HuH-7.5 (cell line): ENCODE measurements at places on chromosomes 12 and 14.

DNA sequence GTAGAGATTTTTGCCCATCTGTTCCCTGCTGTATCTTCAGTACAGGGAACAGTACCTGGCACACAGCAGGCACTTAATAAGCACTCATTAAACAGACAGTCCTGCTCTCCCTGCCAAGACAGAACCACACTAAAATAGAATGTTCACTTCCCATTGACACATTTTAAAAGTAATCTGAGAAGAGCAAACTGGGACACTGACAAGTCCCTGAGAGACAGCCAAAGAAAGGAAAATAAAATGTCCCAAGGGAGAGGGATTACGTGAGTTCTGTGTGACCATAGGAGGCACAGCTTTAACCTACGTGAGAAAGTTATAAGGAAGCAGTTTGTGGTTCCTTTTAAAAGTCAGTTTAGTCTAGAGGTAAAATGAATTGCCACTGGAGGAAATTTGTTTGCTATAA is 43.9 kb upstream of the SYCP3 start:
- DNase-seq = no peak

DNA sequence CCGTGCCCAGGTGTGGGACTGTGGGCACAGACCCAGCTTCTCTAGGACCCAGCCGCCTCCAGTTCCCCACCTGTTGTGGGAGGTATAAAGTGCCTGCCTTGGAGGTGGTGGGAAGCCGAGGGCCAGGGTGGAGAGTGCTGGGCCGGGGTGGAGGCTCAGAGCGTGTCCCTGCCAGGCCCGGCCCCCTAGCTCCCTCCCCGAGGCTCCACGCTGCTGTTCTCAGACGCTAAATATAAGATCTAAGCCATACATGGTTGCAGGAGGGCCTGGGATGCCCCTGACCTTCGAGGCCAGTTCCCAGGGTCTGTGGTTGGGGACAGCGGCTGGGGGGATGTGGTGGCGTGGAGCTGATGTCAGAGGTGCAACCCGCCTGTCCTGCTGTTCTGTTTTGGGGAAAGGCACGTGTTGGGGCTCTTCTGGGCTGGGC is 10.8 kb downstream of the INF2 start:
- no peak for DNase-seq

DNA sequence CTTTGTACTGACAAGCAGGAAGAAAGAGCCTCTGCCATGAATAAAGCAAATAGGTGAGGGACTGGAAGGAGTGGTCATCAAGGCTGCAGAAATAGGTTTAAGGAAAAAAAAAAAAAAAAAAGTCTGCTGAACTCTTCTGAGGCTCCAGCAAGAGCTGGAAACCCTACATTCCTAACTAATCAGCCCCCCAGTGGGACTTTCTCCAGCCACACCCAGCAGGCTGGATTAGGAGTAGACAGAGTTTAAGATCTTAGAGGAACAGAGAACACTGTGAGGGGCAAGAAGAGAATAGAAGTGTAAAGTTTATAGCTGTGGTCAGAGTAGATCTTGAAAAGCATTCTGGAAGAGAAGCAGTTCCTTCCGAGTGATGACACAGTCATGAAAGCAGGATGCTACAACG is 66.4 kb downstream of the ATXN2 start:
- no peak for DNase-seq

GRCh38 chr14:54186821-54187763 is 209.7 kb upstream of the CDKN3 start:
- no peak for DNase-seq

GRCh38 chr14:93736378-93737014 is 51.8 kb downstream of the PRIMA1 start:
- peak; percentile 47 for DNase-seq

- no peak for DNase-seq
Measured at GRCh38 chr14:52769887-52770286, 21.5 kb downstream of the GNPNAT1 start.

DNA sequence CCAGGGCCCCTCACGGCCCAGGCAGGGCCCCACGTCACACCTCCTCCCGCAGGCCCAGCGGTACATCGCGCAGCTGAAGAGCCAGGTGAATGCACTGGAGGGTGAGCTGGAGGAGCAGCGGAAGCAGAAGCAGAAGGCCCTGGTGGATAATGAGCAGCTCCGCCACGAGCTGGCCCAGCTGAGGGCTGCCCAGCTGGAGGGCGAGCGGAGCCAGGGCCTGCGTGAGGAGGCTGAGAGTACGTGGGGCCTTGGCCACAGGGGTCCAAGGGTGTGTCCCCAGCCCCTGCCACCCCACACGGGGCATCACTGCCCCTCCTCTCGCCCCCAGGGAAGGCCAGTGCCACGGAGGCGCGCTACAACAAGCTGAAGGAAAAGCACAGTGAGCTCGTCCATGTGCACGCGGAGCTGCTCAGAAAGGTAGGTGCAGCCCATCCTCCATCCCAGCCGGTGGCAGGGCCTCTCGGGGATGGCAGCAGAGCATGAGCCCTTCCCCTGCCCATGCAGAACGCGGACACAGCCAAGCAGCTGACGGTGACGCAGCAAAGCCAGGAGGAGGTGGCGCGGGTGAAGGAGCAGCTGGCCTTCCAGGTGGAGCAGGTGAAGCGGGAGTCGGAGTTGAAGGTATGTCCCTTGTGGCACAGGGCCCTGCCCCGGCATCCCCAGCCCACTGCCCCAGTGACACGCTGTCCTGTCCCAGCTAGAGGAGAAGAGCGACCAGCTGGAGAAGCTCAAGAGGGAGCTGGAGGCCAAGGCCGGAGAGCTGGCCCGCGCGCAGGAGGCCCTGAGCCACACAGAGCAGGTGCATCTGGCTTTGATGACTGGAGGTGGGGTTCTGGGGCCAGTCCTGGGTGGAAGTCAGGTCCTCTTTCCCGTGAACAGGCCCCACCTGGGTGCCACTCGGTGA is 20.9 kb downstream of the HIP1R start:
- no peak for DNase-seq

DNA sequence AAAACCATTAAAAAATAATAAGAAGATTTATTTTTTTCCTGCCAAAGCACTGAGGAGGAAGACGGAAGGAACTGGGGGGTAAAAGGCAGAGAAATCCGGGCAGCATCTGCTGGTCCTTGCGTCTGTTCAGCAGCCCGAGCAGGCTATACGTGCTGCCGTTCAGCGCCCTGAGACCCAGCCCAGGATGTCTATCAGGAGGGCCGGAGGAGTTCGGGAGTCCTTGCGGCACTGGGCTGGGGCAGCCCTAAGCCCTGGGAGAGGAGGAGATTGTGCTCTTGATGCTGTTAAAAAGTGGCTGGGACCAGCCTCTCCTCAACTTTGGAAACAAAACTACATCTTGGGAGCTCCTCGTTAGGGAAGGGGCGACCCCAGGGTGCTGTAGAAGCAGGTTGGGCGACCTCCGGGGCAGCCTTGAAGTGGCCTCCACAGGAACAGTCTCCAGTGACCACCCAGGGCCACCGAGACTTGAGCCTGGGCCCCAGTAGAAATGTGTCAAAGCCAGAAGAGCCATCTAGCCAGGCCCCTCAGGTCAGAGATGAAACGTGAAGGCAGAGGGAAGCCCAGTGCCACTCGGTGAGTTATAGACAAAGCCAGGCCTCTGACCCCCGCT is 14.3 kb downstream of the PGF start:
- no peak for DNase-seq

GRCh38 chr12:82959821-82960220 is 273.1 kb downstream of the TMTC2 start:
- no peak for DNase-seq

DNA sequence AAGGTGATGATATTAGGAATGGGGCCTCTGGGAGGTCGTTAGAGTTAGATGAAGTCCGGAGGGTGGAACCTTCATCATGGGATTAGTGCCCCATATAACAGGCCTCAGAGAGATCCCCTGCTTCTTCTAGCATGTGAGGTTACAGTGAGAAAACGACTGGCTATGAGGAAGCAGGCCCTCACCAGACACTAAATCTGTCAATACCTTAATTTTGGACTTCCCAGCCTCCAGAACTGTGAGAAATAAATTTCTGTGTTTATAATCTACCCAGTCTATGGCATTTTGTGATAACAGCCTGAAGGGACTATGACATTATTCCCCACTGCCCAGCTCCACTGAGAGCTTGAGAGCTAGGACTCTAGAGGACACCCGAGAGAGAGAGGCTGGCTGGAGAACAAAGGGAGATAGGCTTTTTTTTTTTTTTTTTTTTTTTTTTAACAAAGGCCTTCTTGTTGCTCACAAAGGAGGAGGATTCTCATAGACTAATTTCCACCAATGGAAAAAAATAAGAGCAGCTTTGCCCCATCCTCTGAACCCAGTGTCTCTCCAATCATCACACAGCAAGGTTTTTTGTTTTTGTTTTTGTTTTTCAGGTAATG is 87.8 kb upstream of the EEA1 start:
- DNase-seq = no peak

DNA sequence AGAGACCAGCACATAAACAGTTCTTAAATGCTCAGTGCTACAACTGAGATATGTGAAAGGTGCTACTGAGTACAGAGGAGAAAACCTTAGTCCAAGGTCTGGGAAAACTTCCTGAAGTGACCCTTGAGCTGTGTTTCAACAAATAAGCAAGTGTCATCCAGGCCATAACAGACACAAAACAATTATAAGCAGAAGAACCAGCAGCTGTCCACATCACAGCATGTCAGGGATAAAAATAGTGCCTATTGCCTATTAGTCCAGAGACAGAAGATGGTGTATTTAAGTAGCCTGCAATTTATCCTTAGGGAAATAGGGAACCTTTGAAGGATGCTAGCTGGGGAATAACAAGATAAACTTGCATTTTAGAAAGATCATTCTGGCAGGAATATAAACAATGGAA is 237.8 kb downstream of the SPTSSA start:
- DNase-seq = no peak

GRCh38 chr14:32190673-32191072 is 11.2 kb upstream of the RNU6-7 start:
- no peak for DNase-seq

GRCh38 chr12:94589591-94590001 is 60.8 kb downstream of the TMCC3 start:
- DNase-seq = no peak

DNA sequence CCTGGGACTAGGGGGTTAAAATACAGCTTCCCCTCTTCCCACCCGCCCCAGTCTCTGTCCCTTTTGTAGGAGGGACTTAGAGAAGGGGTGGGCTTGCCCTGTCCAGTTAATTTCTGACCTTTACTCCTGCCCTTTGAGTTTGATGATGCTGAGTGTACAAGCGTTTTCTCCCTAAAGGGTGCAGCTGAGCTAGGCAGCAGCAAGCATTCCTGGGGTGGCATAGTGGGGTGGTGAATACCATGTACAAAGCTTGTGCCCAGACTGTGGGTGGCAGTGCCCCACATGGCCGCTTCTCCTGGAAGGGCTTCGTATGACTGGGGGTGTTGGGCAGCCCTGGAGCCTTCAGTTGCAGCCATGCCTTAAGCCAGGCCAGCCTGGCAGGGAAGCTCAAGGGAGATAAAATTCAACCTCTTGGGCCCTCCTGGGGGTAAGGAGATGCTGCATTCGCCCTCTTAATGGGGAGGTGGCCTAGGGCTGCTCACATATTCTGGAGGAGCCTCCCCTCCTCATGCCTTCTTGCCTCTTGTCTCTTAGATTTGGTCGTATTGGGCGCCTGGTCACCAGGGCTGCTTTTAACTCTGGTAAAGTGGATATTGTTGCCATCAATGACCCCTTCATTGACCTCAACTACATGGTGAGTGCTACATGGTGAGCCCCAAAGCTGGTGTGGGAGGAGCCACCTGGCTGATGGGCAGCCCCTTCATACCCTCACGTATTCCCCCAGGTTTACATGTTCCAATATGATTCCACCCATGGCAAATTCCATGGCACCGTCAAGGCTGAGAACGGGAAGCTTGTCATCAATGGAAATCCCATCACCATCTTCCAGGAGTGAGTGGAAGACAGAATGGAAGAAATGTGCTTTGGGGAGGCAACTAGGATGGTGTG is 1.9 kb downstream of the GAPDH start:
- DNase-seq = no peak

DNA sequence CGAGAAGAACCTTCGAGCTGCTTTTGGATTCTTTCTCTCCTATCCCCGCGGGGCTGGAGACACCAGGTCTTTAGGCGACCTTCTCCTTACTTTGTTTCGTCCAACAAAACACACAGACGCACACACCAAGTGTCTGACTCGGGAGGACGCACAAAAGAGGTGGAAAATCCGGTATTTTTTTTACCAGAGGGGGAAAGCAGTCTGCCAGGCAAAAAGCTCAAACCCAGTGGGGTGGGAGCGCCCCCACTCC is 2.1 kb downstream of the SIX4 start:
- no peak for DNase-seq

DNA sequence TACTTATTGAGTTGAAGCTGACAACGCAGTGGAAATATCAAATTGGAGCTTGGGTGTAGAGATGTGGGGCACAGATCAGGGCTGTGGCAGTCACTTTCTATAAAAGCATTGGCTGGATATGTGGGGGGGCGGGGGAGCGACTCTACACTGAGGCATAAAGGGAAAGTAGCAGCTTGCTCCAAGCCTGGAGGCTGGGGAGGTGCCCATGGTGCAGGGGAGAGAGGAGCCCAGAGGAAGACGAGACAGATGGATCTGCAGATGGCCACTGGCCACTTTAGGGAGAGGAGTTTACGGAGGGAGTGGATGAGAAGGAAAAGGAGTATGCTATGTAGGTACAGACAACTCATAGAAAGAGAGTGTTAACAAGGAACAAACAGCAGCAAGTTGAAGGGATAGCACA is 13.5 kb upstream of the NGB start:
- no peak for DNase-seq

GRCh38 chr14:96202441-96203094 is 2.1 kb upstream of the BDKRB2 start:
- no peak for DNase-seq

DNA sequence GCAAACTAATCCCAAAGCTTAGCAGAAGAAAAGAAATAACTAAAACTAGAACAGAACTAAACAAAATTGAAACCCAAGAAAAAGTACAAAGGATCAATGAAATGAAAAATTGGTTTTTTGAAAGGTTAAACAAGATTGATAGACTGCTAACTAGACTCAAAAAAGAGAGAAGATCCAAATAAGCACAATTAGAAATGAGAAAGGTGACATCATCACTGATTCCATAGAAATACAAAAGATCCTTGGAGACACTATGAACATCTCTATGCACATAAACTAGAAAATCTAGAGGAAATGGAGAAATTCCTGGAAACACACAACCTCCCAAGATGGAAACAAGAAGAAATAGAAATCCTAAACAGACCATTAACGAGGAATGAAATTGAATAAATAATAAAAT is 47.1 kb upstream of the SLC38A2 start:
- DNase-seq = no peak

GRCh38 chr12:104276273-104277131 is 27.0 kb upstream of the EID3 start:
- DNase-seq = no peak

DNA sequence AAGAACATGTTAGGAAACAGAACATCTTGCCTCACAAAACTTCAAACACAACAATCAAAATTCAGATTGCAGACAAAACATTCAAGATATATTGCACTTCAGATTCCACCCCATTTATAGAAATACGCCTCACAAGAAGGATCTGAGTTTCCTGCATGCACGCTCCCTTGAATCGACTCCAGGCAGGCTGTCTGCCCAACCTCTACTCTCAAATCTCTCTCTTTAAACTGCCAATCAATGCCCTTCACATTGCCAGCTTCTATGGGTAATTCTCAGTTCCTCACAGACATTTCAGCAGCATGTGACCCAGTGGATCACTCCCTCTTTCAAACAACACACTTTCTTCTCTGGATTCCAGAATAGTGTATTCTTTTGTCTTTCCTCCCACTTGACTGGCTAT is 184.1 kb downstream of the PRKD1 start:
- no peak for DNase-seq

GRCh38 chr12:124075841-124076240 is 102.8 kb downstream of the ZNF664 start:
- DNase-seq = no peak

GRCh38 chr12:21678959-21679358 is 21.3 kb upstream of the LDHB start:
- DNase-seq = no peak

- DNase-seq = no peak
Measured at GRCh38 chr14:104863923-104864266, 1.2 kb upstream of the CEP170B start.
